ENCODE measurements at places on chromosomes 4 and X.

DNA sequence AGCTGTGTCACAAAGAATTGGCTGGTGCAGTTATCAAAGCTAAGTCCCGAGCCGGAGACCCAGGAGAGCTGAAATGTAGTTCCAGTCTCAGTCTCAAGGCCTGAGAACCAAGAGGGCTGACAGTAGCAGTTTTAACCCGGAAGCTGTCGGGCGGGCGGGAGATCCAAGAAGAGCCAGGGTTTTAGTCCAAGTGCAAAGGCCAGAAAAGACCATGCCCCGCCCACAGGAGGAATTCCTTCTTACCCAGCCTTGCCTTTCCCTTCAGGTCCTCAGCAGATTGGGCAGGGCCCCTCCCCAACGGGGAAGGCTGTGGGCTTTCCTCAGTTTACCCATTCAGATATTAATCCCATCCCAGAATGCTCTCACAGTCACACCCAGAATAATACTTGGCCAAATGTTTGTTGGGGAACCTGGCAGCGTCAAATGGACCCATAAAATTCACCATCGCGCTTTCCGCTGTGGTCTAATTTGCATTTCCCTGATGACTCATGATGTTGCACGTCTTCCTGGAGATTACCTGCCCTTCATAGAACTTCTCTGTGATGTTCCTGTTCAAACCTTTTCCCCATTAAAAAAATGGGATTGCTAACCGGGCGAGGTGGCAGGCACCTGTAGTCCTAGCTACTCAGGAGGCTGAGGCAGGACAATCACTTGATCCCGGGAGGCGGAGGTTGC, 16.2 kb downstream of the MAEA start:
- DNase-seq = no peak

DNA sequence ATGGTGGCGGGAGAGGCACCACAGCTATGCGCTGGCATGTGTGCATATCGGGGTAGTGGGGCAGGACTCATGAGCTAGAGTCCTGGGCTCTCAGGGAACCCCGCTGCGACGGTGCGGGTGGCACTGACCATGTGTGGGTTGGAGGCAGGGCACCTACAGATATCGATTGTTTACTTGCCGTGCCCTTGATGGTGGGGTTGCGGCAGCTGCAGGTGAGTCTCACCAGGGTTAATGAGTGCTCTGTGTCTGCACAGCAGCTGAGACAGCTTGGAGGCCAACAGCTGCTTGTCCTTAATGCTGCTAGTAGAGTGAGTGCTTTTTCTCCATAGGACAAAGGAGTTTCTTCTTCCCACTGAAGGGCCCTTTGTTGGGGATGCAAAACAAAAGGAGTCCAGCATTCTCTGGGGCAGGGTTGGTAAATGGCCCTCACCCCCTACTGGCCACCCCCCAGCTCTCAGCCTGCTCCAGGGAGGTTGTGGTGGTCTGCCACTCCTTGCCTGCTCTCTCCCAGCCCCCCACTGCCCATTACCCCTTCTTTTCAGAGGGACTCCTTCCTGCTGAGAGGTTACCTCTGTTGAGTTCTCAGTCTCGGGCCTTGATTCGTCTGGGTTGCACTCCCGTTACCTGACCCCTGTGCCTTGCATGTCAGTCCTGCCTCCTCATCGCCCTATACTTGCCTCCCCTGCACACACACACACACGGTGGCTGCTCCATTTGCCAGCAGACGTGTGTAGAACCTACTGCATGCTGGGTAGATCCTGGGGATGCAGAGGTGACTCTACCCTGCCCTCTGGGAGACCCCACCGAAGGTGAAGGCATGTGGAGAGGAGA, 52.8 kb downstream of the TBC1D14 start:
- no peak for DNase-seq

DNA sequence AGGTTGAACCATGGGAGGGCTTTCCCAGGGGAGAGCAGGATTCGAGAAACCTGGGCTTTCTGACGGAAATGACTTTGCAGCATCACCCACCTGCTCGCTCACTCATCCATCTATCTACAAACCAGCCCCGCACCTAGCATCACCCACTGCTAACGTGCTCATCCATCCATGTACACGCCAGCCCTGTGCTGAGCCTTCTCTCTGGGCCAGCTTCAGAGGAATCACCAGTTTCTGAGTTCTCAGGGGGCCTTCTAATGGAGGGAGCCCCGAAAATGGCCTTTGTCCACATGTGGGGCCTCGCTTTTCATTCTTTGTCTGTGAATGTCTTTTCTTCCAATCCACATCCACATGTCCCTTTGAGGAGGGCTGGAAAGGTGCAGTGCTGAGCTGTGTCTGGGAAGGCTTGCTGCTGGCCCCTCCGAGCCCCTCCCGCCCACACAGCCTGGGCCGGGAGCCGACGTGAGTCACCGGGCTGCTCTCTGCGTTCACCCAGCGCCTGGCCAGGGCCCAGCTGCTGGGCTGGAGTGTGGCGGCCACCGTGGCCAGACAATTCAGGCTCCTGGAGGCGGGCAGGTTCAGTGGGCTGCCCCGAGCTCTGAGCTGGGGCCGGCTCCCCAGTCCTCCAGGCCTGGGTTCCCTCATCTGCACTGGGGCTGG, 14.7 kb downstream of the SORCS2 start:
- peak; percentile 9 for DNase-seq

- no peak for DNase-seq
Observed at GRCh38 chrX:104122829-104123228, 10.5 kb downstream of the ZCCHC18 start.

DNA sequence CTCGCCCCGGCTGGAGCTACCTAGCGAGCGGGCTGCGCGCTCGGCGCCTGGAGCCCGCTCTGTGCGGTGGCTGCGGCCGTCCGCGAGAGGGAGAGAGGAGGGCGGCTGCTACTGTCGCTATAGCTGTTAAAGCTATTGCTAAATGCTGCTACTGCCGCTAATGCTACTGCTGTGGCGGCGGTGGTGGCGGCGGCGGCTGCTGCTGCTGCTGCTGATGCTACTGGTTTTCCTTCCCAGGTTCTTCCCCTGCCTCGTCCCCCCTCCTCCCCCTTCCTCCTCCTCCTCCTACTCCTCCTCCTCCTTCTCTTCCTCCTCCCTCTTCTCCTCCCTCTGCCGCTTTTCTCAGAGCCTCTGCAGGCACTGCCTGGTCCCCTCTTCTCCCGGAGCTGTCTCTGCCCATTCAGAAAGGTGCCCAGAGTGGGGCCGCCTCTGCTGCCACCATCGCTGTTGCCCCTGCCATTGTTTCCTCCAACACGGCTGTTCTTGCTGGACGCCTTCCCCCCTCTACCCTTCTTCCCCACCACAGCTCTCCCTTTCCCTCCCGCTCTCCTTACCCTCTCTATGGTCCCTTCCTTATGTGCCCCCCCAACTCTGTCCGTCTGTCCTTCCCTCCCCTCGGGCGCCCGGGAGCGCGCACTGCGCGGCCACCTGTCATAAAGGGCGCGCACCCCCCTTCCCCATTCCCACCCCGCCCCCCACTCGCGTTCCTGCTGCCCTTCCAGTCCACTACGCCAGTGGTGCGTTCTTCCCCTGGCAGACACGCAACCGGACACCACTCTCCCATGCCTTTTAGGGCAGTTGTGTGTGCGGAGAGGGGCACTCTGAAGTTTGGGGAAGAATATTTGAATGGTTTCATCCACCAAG, at the start of gene NEXMIF:
Gene NEXMIF (minus strand): TSS at position 228 of the 864 bp plus-strand sequence.
- DNase-seq = peak; percentile 29

DNA sequence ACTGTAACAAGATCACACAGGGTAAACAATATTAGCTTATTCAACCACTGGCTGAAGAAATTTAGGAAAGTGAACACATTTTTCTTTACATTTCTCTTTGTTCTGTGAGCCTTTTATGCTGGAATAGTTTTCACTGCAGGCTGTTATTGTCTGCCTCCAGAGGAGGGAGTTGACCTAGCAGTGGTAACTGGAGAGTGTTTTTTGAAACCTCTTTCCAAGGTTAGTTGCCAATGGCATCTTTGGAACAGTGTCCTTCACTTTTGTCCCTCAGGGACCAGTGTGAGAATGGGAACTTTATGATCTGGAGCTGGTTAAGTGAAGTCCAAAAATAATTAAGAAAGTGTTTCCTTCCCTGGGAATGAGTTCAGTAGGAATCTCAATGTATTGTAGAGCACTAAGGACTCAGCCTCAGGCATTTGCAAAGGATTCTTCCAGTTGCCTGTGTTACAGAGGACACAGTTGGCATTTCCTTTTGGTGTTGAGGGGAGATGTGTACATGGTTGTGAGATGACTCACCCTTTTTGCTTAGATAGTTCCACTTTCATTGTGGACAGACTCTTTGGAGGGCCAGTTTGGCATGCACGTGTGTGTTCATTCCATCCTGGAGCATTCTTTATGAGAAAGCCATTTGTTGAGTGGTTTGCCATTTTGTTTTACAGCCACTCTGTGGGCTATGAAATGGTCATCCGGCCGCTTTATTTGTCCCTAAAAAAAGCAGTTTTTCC, 61.3 kb downstream of the AR start:
- DNase-seq = no peak

DNA sequence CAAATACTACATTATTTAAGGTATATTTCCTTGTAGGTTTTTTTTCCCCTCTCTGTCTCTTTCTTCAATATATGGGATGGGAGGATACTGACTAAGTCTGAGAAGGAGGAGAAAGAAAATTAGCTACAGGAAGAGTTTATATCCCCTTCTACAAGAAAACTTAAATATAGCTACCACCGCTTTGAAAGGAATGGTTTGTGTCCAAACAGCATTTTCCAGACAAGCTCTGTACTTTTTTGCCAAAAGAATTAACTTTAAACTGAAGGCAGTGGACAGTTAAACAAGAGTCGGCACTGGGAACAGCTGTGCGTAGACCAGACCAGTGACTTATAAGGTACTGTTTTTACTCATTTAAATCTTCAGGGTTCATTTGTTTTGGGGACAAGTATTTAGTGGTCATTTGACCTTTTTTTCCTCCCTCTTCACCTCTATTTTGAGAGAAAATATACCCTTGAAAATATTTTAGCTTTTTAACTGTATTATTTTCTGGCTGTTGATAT, 303.7 kb downstream of the ARHGAP24 start:
- no peak for DNase-seq

DNA sequence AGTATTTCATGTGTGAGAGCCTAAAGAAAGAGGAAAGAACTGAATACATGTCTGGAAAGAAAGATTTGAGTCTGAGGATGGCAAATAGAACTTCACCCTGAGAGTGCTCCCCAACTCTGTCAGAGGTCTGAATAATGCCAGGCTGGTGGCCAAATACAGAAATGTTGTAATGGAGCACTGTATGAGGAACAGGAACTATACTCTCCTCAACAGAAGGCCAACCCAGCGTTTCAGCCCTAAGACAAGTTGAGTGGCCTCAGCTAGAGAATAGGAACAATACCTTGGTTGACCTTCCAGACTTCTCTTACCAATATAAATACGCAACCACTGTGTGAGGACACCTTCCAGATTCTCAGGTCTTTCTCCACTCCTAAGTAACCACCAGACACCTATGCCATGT, 94.5 kb upstream of the STIM2 start:
- no peak for DNase-seq

DNA sequence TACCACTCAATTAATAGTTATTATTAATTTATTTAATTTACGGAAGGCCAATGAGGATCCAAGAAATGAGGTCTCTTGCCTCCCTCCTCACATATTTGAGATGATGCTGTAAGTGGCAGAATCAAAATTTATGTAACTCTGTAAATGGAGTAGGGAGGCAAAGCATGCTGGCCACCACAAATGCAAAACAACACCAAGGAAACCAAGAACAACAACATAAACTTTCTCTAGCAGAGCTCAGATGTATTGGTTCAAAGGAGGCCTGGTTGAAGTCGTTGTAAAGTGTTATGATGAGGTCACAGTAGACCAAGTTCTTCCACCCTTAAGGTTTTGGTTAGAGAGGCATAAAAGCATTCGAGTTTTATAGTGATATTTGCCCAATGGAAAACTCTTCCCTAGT, 194.8 kb upstream of the FAT1 start:
- DNase-seq = no peak

GRCh38 chrX:102558607-102559006, 40.7 kb upstream of the ARMCX5 start:
- DNase-seq = no peak

DNA sequence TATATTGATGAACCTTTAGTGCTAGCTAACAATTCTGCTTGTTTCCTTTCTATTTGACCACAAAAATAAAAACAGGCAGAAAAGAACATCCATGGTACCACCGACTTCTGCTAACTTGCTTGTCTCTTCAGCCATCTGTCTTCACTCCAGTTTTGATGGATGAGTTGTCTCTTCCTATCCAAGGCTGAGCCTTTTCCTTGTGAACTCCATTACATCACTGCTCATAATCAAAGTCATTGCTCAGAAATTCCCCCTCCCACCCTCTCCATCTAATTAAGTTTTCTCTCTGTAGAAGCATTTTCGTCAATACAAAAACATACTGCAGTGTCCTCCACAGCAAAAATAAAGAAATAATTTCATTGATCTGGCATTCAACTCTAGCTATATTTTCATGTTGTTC, 184.4 kb downstream of the SPCS3 start:
- no peak for DNase-seq

GRCh38 chrX:136191171-136191570, 43.8 kb downstream of the FHL1 start:
- DNase-seq = no peak

GRCh38 chr4:165191348-165191656, 16.1 kb upstream of the KLHL2 start:
- DNase-seq = no peak

DNA sequence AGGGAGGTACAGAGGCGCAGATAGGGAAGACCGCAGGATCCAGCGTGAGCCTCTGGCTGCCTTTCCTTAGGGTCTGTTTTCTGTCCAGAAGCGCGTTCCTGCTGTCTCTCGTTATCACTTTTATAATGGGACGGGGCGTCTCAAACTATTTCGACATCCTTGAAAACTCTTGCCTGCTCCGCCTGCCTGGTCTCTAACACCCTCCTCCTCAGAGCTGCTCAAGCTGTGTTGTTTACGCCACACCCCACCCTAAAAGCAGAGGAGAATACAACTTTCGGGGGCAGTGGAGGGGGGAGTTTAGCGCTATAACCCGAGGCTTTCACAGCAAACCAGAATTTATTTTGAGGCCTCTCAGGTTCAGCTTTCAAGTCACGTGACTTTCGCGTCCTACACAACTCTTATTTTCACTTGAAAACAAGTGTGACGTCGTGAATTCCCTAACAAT, 646 bp upstream of the FAM3A start:
- DNase-seq = no peak

Measured in DMS 273 treated with DMSO at 0.1 percent for 48 hours (cell line).